Mesangial cell (primary cell): ENCODE measurements at places on chromosomes 2 and 18. TPM values are rescaled to one million over a fixed set of nuclear protein-coding genes. Genes with fewer than 3 reads are reported as not detected.

The AMER3 gene
- total RNA-seq: not detected in 2 replicates

The REG3A gene
- total RNA-seq: not detected in 2 replicates

The KIAA2012 gene
- under 0.01 TPM in 1 of 2 replicates, not detected in the other for total RNA-seq

The RBM44 gene
- 0.49 and 0.51 TPM in 2 replicates for total RNA-seq

The CCDC141 gene
- total RNA-seq: under 0.01 TPM in 1 of 2 replicates, not detected in the other

The KCNIP3 gene
- 13.0 and 21.6 TPM in 2 replicates for total RNA-seq

The RAMP1 gene
- 6.4 and 27.3 TPM in 2 replicates for total RNA-seq

The CNDP1 gene
- total RNA-seq: not detected in 2 replicates

The KLHL41 gene
- total RNA-seq: under 0.01 TPM in 2 replicates

The TSGA10 gene
- 1.6 and 1.9 TPM in 2 replicates for total RNA-seq

The KDSR gene
- 32.2 and 41.1 TPM in 2 replicates for total RNA-seq

The TBR1 gene
- total RNA-seq: not detected in 2 replicates

The KCNJ3 gene
- 0.13 and 0.16 TPM in 2 replicates for total RNA-seq

The ACMSD gene
- not detected in 2 replicates for total RNA-seq
